ENCODE measurements at places on chromosomes 12 and 14. TPM values are rescaled to one million over a fixed set of nuclear protein-coding genes. Genes with fewer than 3 reads are reported as not detected.

GRCh38 chr12:116194935-116195431 lies 82.5 kb downstream of the MED13L start:
- no peaks in the 10 kb centered on the region for H3K27me3 ChIP-seq
- no peak for DNase-seq
- no peak overlapping the region for H3K4me3 ChIP-seq
- H3K27ac ChIP-seq: no peak overlapping the region
- H3K36me3 ChIP-seq: no peaks in the 10 kb centered on the region
- H3K4me1 ChIP-seq: no peaks in the 10 kb centered on the region

GRCh38 chr12:5684989-5685388 lies 253.1 kb downstream of the NTF3 start:
- no peak overlapping the region for H3K4me3 ChIP-seq
- no peaks in the 10 kb centered on the region for H3K27me3 ChIP-seq
- no peak overlapping the region for H3K27ac ChIP-seq
- no peaks in the 10 kb centered on the region for H3K36me3 ChIP-seq
- no peak for DNase-seq

GRCh38 chr12:113473400-113473799 lies 1.7 kb upstream of the LHX5 start:
- H3K4me1 ChIP-seq: no peaks in the 10 kb centered on the region
- no peak overlapping the region for H3K27ac ChIP-seq
- no peaks in the 10 kb centered on the region for H3K36me3 ChIP-seq
- no peak for DNase-seq
- H3K4me3 ChIP-seq: no peak overlapping the region

DNA sequence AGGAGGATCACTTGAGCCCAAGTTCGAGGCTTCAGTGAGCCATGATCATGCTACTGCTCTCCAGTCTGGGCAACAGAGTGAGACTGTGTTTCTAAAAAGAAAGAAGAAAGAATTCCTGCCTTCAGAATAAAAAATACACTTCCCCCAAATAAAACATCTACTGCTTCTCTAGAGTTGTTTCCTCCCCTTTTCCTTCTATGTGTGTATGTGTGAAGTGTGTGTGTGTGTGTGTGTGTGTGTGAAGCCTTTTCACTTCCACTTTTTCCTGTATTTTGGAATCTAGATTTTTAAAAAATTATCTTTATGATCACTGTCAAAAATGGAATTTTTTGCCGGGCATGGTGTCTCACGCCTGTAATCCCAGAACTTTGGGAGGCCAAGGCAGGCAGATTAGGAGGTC lies 12.6 kb upstream of the SNX6 start:
- H3K4me3 ChIP-seq: no peak overlapping the region
- H3K27me3 ChIP-seq: no peaks in the 10 kb centered on the region
- H3K4me1 ChIP-seq: no peaks in the 10 kb centered on the region
- DNase-seq: no peak

CCDC197 gene
- not detected for total RNA-seq

Data from left lung (tissue), 14 donors.